Aorta (tissue), 5 donors: ENCODE measurements at places on chromosomes 12 and 14. TPM values are rescaled to one million over a fixed set of nuclear protein-coding genes. Genes with fewer than 3 reads are reported as not detected.

DNA sequence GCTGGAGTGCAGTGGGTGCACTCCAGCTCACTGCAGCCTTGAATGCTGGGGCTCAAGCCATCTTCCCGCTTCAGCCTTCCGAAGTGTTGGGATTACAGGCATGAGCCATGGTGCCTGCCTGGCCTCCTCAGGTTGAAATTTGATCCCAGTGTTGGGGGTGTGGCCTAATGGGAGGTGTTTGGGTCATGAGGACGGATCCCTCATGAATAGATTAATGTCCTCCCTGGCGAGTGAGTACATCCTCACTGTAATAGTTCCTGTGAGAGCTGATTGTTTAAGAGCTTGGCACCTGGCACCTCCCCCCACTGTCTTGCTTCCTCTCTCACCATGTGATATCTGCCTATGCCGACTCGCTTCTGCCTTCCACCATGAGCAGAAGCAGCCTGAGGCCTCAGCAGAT lies 84.7 kb downstream of the TSPAN9 start:
- no peak overlapping the region for H3K4me3 ChIP-seq
- H3K27ac ChIP-seq, result no peak overlapping the region
- no peaks in the 10 kb centered on the region for H3K36me3 ChIP-seq
- H3K4me1 ChIP-seq, result peaks cover 5% of the 10 kb centered on the region
- DNase-seq, result no peak
- no peaks in the 10 kb centered on the region for H3K27me3 ChIP-seq

GRCh38 chr12:78328524-78328923 lies 497.8 kb downstream of the NAV3 start:
- H3K27me3 ChIP-seq, result no peaks in the 10 kb centered on the region
- no peak overlapping the region for H3K27ac ChIP-seq
- H3K4me3 ChIP-seq, result no peak overlapping the region
- no peaks in the 10 kb centered on the region for H3K36me3 ChIP-seq
- H3K4me1 ChIP-seq, result no peaks in the 10 kb centered on the region
- no peak for DNase-seq

GRCh38 chr14:52012635-52013034 lies 23.3 kb downstream of the RTRAF start:
- H3K4me1 ChIP-seq, result no peaks in the 10 kb centered on the region
- no peak for DNase-seq
- no peaks in the 10 kb centered on the region for H3K27me3 ChIP-seq
- no peak overlapping the region for H3K27ac ChIP-seq
- H3K4me3 ChIP-seq, result no peak overlapping the region
- peaks cover 13% of the 10 kb centered on the region for H3K36me3 ChIP-seq

Gene CISTR
- not detected for total RNA-seq

Gene KRT6C
- not detected for total RNA-seq

Gene TAS2R43
- total RNA-seq, result 2.2 TPM

- H3K27me3 ChIP-seq, result no peaks in the 10 kb centered on the region
- no peak overlapping the region for H3K4me3 ChIP-seq
- DNase-seq, result no peak
- H3K36me3 ChIP-seq, result no peaks in the 10 kb centered on the region
These were observed 70.2 kb downstream of the BTG1 start for GRCh38 chr12:92075425-92075914.

GRCh38 chr12:88383405-88383804 lies 196.9 kb downstream of the KITLG start:
- no peaks in the 10 kb centered on the region for H3K4me1 ChIP-seq
- H3K36me3 ChIP-seq, result no peaks in the 10 kb centered on the region
- H3K4me3 ChIP-seq, result no peak overlapping the region
- H3K27me3 ChIP-seq, result no peaks in the 10 kb centered on the region
- no peak overlapping the region for H3K27ac ChIP-seq
- no peak for DNase-seq

GRCh38 chr14:75857199-75857598 lies 124.6 kb downstream of the TGFB3 start:
- no peaks in the 10 kb centered on the region for H3K27me3 ChIP-seq
- peaks cover 4% of the 10 kb centered on the region for H3K4me1 ChIP-seq
- no peak overlapping the region for H3K27ac ChIP-seq
- no peak overlapping the region for H3K4me3 ChIP-seq
- DNase-seq, result no peak
- peaks cover 3% of the 10 kb centered on the region for H3K36me3 ChIP-seq

- no peak overlapping the region for H3K27ac ChIP-seq
- H3K4me3 ChIP-seq, result no peak overlapping the region
- no peak for DNase-seq
- H3K27me3 ChIP-seq, result no peaks in the 10 kb centered on the region
- no peaks in the 10 kb centered on the region for H3K36me3 ChIP-seq
- no peaks in the 10 kb centered on the region for H3K4me1 ChIP-seq
These were observed 56.2 kb upstream of the CCDC198 start for GRCh38 chr14:57549765-57550420.

Gene ART4
- total RNA-seq, result 5.6 TPM
